ENCODE measurements at places on chromosomes 5 and 9. TPM values are rescaled to one million over a fixed set of nuclear protein-coding genes. Genes with fewer than 3 reads are reported as not detected.
A peak's percentile ranks its signal among the peaks of the same experiment; 100 is the strongest.

The CATSPER3 gene
- total RNA-seq = 0.55 TPM

GRCh38 chr5:96064877-96065276 lies 103.2 kb upstream of the ELL2 start:
- H3K4me1 ChIP-seq = peaks cover 35% of the 10 kb centered on the region
- H3K27me3 ChIP-seq = no peaks in the 10 kb centered on the region
- peak overlapping the region; percentile 58 for H3K27ac ChIP-seq
- DNase-seq = no peak
- H3K36me3 ChIP-seq = no peaks in the 10 kb centered on the region

- peaks cover 27% of the 10 kb centered on the region for H3K27me3 ChIP-seq
- no peaks in the 10 kb centered on the region for H3K36me3 ChIP-seq
- no peak overlapping the region for H3K4me3 ChIP-seq
- DNase-seq = no peak
These were observed 38.9 kb upstream of the DAB2IP start for GRCh38 chr9:121612511-121612998.

GRCh38 chr5:2738156-2738699 lies 13.2 kb downstream of the IRX2 start:
- H3K27me3 ChIP-seq = peaks cover 28% of the 10 kb centered on the region
- no peak overlapping the region for H3K4me3 ChIP-seq
- no peak for DNase-seq
- H3K36me3 ChIP-seq = no peaks in the 10 kb centered on the region
- H3K4me1 ChIP-seq = no peaks in the 10 kb centered on the region

The CLIC3 gene
- total RNA-seq = 4.9 TPM

The TEX48 gene
- total RNA-seq = 1.5 TPM

DNA sequence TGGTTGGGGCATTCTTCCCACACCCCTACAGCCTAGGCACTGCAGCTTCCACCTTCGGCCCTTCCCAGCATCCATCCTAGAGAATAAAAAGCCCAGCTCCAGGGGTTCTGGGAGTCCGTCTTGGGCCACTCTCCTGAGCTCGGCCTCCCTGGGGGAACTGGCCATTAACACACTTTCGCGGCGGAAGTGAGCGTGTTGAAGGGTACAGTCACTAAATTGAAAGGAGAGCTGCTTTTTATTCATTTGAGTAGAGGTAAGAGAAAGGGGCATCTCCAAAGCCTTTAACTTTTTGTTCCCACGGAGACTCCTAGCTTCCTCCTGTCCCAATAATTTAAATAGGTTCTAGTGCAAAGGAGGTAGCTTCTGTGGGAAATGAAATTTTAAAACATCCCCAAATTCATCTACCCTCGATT lies 31.0 kb upstream of the NFIB start:
- H3K4me1 ChIP-seq = no peaks in the 10 kb centered on the region
- no peak overlapping the region for H3K4me3 ChIP-seq
- H3K27me3 ChIP-seq = peaks cover 37% of the 10 kb centered on the region
- no peak overlapping the region for H3K27ac ChIP-seq

DNA sequence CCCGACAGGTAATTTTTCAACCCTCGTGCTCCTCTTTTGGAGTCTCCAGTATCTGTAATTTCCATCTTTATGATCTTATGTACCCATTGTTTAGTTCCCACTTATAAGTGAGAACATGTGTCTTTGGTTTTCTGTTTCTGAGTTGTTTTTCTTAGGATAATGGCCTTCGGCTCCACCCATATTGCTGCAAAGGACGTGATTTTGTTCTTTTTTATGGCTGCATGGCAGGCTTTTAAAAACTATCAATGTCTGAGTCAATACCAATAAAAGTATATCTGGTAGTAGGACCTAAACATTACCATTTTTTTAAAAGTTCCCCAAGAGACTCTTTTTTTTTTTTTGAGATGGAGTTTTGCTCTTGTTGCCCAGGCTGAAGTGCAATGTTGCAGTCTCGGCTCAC lies 3.9 kb upstream of the SLC26A2 start:
- no peaks in the 10 kb centered on the region for H3K36me3 ChIP-seq

- peaks cover 2% of the 10 kb centered on the region for H3K27me3 ChIP-seq
- no peaks in the 10 kb centered on the region for H3K4me1 ChIP-seq
- no peaks in the 10 kb centered on the region for H3K36me3 ChIP-seq
These were observed 186.3 kb downstream of the RGS3 start for GRCh38 chr9:113649855-113650206.

- no peaks in the 10 kb centered on the region for H3K4me1 ChIP-seq
- DNase-seq = no peak
- H3K4me3 ChIP-seq = no peak overlapping the region
- H3K27me3 ChIP-seq = no peaks in the 10 kb centered on the region
These were observed 109.8 kb upstream of the EDIL3 start for GRCh38 chr5:84494453-84494852.

- DNase-seq = no peak
- H3K27me3 ChIP-seq = peaks cover 54% of the 10 kb centered on the region
- no peaks in the 10 kb centered on the region for H3K36me3 ChIP-seq
These were observed at the start of gene GNA14 for GRCh38 chr9:77648234-77649108. Gene GNA14, minus strand, starts transcription at chr9:77648322. Its CDS starts 529 bp downstream, at chr9:77647793.

DNA sequence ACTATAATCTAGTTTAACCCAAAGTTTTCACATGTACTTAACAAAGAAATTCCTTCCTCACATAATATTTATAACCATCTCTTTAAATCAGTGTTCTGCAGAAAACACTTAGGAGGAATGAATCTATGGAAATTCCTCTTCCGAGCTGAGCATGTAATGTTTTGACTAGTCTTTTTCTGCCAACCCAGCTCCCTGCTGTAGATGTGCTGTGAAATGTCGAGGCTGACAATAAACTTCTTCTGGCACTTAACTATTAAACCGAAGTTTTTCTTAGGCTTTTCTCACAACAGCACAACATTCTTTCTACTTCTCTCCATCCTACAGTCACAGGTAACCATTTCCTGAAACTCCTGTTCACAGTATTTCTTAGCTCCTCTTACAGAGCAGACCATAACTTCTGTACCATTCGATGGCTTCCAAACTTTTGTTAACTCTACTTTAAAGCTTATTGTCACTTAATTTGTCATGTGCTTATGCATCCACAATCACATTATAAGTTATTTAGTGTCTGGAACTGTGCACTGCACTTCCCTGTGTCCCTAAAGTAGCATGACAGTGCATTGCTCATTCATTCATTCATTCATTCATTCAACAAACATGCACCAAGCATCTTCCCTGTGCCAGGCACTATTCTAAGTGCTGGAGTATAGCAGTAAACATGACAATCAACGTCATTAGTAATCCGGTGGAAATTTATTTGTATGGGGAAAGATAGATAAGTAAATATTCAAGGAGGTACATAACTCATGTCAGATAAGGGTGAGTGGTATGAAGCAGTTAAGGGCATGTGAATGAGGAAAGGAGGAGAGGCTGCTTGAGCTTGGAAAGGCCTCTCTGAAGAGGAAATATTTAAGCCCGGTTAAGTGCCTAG lies 54.6 kb downstream of the TSSK1B start:
- no peak for DNase-seq
- H3K27me3 ChIP-seq = peaks cover 2% of the 10 kb centered on the region
- H3K4me1 ChIP-seq = peaks cover 46% of the 10 kb centered on the region
- H3K27ac ChIP-seq = no peak overlapping the region
- H3K4me3 ChIP-seq = no peak overlapping the region

The PTPRD gene
- total RNA-seq = not detected

GRCh38 chr5:176360894-176361436 lies 599 bp downstream of the KIAA1191 start:
- DNase-seq = no peak
- H3K4me3 ChIP-seq = peak overlapping the region; percentile 97
- H3K4me1 ChIP-seq = peaks cover 39% of the 10 kb centered on the region
- H3K27me3 ChIP-seq = no peaks in the 10 kb centered on the region
- H3K36me3 ChIP-seq = peaks cover 28% of the 10 kb centered on the region
- peak overlapping the region; percentile 92 for H3K27ac ChIP-seq

GRCh38 chr5:157607371-157608161 lies 32.0 kb upstream of the ADAM19 start:
- H3K36me3 ChIP-seq = peaks cover 8% of the 10 kb centered on the region
- H3K4me3 ChIP-seq = peak overlapping the region; percentile 6
- H3K27me3 ChIP-seq = no peaks in the 10 kb centered on the region
- H3K4me1 ChIP-seq = peaks cover 81% of the 10 kb centered on the region

The GABRA1 gene
- not detected for total RNA-seq

All from activated CD4-positive, alpha-beta memory T cell treated with anti-CD3 and anti-CD28 coated beads, Interleukin-2, amount 10 ng/mL, durations not matched to agents 7 days and 5 days (primary cell).